ENCODE measurements at places on chromosomes 4 and X. TPM values are rescaled to one million over a fixed set of nuclear protein-coding genes. Genes with fewer than 3 reads are reported as not detected.

Gene RNF150
- 12.6 TPM for total RNA-seq

Gene LRIT3
- total RNA-seq, result 0.08 TPM

Gene FOXP3
- not detected for total RNA-seq

Gene EREG
- total RNA-seq, result not detected

- H3K4me1 ChIP-seq, result no peaks in the 10 kb centered on the region
- H3K36me3 ChIP-seq, result no peaks in the 10 kb centered on the region
- H3K27me3 ChIP-seq, result peaks cover 4% of the 10 kb centered on the region
- no peak overlapping the region for H3K4me3 ChIP-seq
These were observed 24.2 kb upstream of the HELT start for GRCh38 chr4:184994010-184994622.

DNA sequence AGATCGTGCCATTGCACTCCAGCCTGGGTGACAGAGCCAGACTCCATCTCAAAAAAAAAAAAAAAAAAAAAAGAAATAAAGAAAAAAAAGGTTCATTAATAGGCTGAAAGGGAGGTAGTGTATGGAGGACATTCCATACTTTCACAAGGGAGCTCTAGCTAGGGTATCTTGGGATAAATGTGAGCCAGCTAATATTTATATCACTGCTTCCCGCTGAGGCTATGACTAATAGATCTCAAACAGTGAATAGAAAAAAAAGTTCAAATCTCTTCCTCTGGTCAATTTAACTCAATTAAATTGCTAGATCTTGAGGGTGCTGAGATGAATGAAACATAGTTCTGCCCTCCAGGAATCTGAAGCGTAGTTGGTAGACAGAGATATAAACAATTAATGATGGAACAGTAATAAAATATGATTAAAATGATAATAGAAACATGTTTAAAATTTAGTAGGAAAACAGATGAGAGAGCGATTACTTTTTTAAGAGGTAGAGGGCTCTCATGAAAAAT lies 55.7 kb upstream of the SHISA3 start:
- no peaks in the 10 kb centered on the region for H3K27me3 ChIP-seq
- no peak overlapping the region for H3K4me3 ChIP-seq
- no peak overlapping the region for H3K27ac ChIP-seq

- H3K27me3 ChIP-seq, result no peaks in the 10 kb centered on the region
- no peaks in the 10 kb centered on the region for H3K4me1 ChIP-seq
- no peak for DNase-seq
- H3K4me3 ChIP-seq, result no peak overlapping the region
These were observed 38.7 kb downstream of the RAI2 start for GRCh38 chrX:17822351-17822750.

GRCh38 chr4:16598597-16599206 lies 299.7 kb downstream of the LDB2 start:
- no peaks in the 10 kb centered on the region for H3K36me3 ChIP-seq
- H3K27me3 ChIP-seq, result no peaks in the 10 kb centered on the region
- no peak overlapping the region for H3K4me3 ChIP-seq
- H3K27ac ChIP-seq, result no peak overlapping the region
- DNase-seq, result no peak

DNA sequence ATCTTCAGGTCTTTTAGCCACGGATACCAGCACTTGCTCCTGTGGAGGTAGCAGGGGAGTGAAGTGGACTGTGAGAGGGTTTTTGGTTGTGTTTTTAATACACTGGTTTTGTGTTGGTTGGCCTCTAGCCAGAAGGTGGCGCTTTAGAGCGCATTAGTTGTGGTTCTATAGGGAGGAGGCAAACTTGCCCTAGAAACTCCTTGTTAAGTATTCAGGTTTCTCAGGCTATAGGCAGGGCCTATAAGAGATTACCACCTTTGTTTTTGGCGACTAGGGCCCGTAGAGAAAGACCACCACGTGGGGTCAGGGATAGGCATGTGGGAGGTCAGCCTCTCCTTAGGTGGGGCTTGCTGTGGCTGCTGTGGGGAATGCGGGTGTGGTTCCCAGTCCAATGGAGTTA lies 221.6 kb upstream of the SPANXN4 start:
- H3K36me3 ChIP-seq, result no peaks in the 10 kb centered on the region
- no peak for DNase-seq
- no peaks in the 10 kb centered on the region for H3K4me1 ChIP-seq
- no peaks in the 10 kb centered on the region for H3K27me3 ChIP-seq

DNA sequence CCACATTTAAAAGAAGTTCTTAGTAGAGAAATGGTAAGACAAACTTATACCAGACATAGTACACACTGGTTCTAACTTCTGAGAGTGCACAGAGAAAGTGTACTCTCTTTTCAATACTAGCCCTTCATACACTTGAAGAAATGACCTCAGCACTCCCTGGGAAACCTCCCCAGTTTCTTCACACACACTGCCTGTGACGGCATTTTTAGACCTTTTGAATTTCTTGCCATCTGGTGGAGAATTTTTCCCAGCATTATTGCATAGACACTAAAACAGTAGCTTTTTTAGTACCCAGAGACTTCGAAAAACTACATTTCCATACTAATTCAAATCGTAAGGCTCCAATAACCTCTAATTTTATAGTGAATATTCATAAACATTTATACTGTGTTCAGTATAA lies 341.6 kb upstream of the MAOA start:
- H3K4me1 ChIP-seq, result no peaks in the 10 kb centered on the region
- H3K4me3 ChIP-seq, result no peak overlapping the region
- H3K27ac ChIP-seq, result no peak overlapping the region
- H3K27me3 ChIP-seq, result no peaks in the 10 kb centered on the region

DNA sequence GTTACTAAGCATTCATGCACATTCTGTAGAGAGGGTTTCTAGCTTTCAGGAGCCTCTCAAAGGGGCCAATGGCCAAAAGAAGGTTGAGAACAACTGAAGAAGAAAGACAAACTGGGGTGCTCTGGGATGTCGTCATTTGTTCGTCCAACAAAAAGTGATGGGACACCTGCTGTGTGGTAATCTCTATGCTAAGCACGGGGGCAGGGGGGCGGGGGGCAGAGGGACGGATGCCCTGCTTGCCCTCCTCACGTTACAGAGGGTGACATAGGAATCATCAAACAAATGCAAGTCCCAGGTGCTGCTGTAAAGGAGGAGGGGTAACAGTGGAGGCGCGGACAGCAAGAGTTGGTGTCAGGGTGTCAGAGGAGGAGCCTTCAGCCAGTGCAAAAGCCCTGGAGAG lies 12.8 kb upstream of the CRMP1 start:
- no peak overlapping the region for H3K4me3 ChIP-seq
- peaks cover 16% of the 10 kb centered on the region for H3K27me3 ChIP-seq
- no peak for DNase-seq
- H3K27ac ChIP-seq, result no peak overlapping the region
- no peaks in the 10 kb centered on the region for H3K36me3 ChIP-seq
- no peaks in the 10 kb centered on the region for H3K4me1 ChIP-seq
